Memory B cell (primary cell): ENCODE measurements at places on chromosomes 16 and 17.

GRCh38 chr16:50227120-50227519, 39.2 kb upstream of the ADCY7 start:
- H3K27ac ChIP-seq, result no peak overlapping the region
- no peaks in the 10 kb centered on the region for H3K4me1 ChIP-seq
- peaks cover 27% of the 10 kb centered on the region for H3K36me3 ChIP-seq
- H3K27me3 ChIP-seq, result no peaks in the 10 kb centered on the region

DNA sequence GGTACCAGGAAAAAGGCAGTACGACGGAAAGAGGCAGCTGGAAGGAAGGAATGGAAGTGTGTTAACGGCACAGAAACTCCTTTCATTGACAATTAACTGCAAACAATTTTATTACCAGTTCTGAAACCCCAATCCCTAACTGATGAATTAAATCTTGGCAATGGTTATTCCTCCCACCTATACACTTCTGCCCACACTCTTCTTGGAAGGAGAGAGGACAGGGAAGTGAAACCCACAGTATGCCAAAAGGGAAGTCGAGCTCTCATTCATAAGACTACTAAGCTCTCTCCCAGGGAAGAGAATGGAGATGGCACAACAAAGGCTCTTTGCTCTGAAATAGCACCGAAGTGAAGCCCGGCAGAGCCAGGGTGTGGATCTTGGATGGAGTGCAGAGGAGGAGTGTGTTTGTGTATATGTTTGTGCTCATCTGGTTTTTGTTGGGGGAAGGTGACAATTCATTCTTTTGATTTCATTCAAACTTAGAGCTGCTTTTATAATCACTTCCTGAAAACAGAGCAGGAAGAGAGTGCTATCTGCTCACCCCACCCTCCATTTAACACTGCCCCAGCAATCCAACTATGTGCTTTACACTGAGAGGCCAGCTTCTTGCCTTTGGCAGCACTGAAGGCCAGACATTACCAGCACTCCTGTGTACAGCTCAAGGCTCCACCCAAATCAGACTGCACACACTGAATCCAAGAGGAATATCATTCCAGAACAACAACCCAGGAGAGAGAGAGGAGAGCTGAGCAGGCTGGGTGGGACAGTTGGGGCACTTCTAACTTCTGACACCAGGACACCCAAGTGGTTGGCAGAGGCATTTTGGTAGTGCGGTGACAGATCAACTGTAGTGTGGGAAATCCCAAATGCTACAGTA, 68.7 kb downstream of the HIC1 start:
- H3K27ac ChIP-seq, result peak overlapping the region; percentile 53
- no peak for DNase-seq
- peaks cover 20% of the 10 kb centered on the region for H3K36me3 ChIP-seq
- peak overlapping the region; percentile 39 for H3K4me3 ChIP-seq

DNA sequence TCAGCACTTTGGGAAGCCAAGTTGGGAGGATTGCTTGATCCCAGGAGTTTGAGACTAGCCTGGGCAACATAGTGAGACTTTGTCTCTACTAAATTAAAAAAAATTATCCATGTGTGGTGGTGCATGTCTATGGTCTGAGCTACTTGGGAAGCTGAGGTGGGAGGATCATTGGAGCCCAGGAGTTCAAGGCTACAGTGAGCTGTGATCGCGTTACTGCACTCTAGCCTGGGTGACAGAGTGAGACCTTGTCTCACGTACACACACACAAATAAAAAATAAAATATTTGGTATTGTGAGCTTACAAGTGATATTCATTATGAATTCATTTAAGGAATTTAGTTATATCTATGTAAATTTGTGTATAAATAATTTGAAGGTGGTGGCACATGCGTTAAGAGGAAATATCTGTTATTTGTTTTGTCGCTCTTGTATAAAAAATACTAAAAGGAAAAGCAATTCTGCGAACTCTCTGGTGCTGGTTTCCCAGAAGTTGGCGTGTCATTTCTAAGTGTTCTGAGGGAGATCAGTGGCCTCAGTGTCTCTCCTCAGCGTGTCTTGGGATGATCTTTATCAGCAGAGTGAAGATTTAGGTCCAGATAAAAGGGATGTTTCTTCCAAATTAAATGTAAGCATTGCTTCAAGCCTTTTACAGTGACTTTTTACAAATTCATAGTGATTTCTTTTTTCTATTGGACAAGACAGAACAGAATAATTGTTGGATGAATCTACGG, 187.6 kb downstream of the FTO start:
- no peaks in the 10 kb centered on the region for H3K4me1 ChIP-seq
- no peak for DNase-seq
- peak overlapping the region; percentile 17 for H3K27ac ChIP-seq
- no peaks in the 10 kb centered on the region for H3K27me3 ChIP-seq
- H3K4me3 ChIP-seq, result no peak overlapping the region

DNA sequence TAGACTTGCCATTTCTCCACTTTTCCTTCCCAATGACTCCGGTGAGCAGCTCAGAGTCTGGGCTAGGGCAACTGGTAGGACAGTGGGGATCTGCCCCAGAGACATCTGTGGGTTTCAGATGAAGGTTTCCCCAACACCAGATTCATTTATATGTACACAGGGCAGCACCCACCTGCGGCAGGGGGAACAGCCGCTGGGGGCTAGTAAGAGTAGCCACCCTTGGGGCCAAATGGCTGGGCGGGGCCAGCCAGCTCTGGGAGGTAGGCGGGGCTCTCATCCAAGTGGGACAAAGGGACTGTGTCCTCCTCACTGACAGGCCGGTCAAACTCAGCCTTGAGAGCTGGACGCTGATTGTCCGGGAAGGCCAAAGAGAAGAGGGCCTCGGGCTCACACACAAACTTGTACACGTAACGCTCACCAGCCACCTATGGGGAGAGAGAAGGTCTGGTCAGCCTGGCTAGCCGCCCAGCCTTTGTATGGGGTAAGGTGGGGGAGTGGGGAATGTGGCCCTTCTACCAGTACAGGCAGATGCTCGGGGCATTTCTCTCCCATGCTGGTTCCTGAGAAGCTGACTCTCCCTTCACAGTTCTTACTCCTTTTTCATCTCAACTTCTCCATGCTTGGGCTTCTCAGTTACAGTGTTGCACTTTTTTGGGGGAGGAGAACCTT, 17.7 kb downstream of the ETV4 start:
- peaks cover 19% of the 10 kb centered on the region for H3K36me3 ChIP-seq
- H3K4me1 ChIP-seq, result peaks cover 5% of the 10 kb centered on the region
- no peak for DNase-seq
- H3K27ac ChIP-seq, result no peak overlapping the region
- no peaks in the 10 kb centered on the region for H3K27me3 ChIP-seq

GRCh38 chr17:5812590-5812989, 228.3 kb upstream of the NLRP1 start:
- no peak overlapping the region for H3K4me3 ChIP-seq
- H3K36me3 ChIP-seq, result peaks cover 3% of the 10 kb centered on the region
- H3K27ac ChIP-seq, result no peak overlapping the region

GRCh38 chr16:83660282-83660681, 147.5 kb upstream of the HSBP1 start:
- H3K4me1 ChIP-seq, result no peaks in the 10 kb centered on the region
- no peaks in the 10 kb centered on the region for H3K36me3 ChIP-seq
- H3K27me3 ChIP-seq, result peaks cover 11% of the 10 kb centered on the region
- H3K4me3 ChIP-seq, result no peak overlapping the region

GRCh38 chr16:58500430-58501241, 693 bp downstream of the NDRG4 start:
- no peaks in the 10 kb centered on the region for H3K36me3 ChIP-seq
- peaks cover 16% of the 10 kb centered on the region for H3K27me3 ChIP-seq
- H3K4me1 ChIP-seq, result peaks cover 9% of the 10 kb centered on the region
- no peak for DNase-seq

DNA sequence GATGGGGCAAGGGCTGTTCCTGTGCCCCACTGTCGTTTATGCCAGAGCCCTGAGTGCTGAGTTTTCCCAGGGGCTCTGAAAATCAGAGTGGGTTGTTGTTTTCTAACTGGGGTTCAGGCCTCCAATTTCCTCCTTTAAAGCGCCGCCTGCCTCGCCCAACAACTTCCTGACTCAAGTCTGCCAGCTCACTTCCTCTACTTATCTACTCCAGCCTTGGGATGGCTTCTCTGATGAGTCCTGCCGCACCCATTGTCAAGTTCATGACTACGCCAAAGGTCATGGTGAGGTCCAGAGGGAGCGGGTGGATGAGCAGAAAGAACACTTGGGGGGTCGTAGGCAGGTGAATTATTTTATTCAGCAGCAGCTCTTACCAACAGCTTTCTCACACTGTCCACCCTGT, 104.7 kb downstream of the UTP18 start:
- peaks cover 3% of the 10 kb centered on the region for H3K4me1 ChIP-seq
- no peak overlapping the region for H3K27ac ChIP-seq
- H3K27me3 ChIP-seq, result peaks cover 11% of the 10 kb centered on the region
- no peaks in the 10 kb centered on the region for H3K36me3 ChIP-seq
- H3K4me3 ChIP-seq, result no peak overlapping the region

- peaks cover 7% of the 10 kb centered on the region for H3K27me3 ChIP-seq
- H3K36me3 ChIP-seq, result no peaks in the 10 kb centered on the region
- no peak overlapping the region for H3K4me3 ChIP-seq
- DNase-seq, result no peak
- no peak overlapping the region for H3K27ac ChIP-seq
Measured at GRCh38 chr17:13587487-13588338, 14.0 kb downstream of the HS3ST3A1 start.

DNA sequence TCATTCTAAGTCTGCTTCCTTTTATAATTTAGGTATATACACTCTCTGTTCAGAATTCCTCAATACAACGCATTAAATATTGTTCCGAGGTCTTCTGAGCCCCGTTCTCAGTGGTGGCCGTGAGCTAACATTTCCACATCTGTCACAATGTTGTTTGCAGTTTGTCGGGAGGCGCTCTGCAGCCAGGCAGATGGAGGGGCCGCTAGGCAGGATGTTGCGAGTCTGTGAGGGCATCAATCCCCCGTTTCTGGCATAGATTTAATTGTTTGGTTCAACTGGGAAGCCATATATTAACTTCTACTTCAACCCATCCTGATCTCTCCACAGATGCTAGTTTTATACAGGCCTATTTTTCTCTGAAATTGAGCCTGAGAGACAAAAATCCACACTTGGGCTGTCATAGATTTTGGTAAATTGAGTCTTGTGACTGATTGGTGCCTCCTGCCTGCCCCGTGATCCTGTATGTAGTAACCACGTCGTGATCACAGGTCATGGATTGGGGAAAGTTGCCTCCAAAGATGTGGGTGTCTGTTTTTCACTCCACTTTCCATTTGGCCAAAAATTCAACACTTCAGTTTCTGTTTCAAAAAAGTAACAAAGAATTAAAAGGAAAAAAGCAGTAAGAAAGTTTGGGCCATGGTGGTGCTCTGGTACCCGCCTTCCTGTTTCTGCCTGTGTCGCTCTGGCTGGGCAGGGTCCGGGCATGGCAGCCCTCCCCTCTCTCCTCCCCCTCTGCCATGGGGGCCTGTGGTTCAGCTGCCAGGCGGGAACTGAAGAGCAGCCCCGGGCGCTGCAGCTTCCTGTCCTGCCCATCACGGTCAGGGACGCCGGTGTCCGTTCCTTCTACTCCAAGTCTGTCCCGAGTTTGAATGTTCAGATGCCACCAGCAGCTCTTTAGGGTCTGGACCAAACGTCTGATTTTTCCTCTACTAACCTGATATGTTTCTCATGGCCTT, 41.5 kb downstream of the RPTOR start:
- peaks cover 25% of the 10 kb centered on the region for H3K4me1 ChIP-seq
- H3K36me3 ChIP-seq, result peaks cover 12% of the 10 kb centered on the region

GRCh38 chr16:22763437-22764080, 50.4 kb upstream of the HS3ST2 start:
- H3K27me3 ChIP-seq, result peaks cover 2% of the 10 kb centered on the region
- H3K27ac ChIP-seq, result no peak overlapping the region
- peaks cover 2% of the 10 kb centered on the region for H3K4me1 ChIP-seq
- H3K4me3 ChIP-seq, result no peak overlapping the region

DNA sequence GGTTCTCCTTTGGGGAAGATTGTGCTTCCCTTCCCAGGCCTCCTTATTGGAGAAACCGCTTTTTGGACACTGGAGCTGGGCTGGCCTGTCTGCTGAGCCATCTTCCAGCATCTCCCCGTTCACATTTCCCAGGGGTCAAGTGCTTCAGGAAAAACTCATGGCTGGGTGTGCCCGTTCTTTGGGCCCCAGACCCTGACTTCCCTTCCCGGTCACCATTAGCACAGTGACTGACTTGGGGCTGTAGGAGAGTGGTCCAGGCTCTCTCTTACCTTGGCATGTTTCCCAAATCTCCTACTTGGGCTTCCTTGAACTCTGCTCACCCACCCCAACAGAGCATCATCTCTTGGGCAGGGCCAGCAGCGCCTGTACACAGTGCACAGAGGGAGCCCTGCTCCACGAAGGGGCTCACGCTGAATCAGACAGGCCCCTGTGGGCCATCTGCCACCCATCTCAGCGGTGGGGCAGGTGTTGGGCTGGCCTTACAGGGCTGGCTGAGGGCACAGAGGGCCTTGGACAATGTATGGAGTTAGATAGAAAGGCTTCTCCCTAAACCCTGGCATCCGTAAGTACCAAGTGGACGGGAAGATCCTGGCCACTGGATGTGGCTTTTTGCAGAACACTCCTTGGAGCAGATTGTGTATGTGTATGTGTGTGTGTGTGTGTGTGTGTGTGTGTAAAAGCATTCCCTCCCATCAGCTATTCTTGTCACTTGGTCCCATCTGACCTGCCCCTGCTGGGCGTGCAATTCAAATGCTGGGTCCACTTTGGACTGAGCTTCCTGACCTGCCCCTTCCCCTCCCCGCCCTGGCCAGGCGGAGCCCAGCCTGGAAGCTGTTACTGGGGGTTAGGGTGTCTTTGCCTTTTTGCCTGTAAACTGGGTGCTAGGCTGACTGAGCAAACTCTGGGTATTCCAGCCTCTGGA, 24.9 kb upstream of the CDC42EP4 start:
- DNase-seq, result no peak
- H3K27me3 ChIP-seq, result no peaks in the 10 kb centered on the region
- H3K27ac ChIP-seq, result no peak overlapping the region
- no peak overlapping the region for H3K4me3 ChIP-seq

DNA sequence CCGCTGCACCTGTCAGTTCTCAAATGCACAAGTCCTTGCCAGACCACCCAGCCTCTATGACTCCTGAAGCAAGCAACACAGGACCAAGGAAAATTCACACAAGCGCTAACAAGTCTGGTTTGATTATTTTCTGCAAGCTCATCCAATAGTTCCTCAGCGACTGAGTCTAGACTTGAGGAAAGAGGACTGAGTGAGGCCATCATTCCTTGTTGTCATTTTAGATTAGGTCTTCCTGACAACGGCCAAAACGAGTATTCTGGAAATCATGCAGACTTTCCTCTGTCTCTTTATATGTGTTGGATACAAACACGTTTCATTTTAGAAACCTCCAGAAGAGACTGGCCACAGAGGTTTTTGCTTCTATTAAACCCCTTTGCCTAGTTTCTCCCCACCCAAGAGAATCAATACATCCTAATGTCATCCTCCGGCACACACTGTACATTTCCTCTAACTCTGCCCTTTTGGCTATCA, 561 bp downstream of the CCDC47 start:
- H3K27me3 ChIP-seq, result no peaks in the 10 kb centered on the region
- H3K36me3 ChIP-seq, result peaks cover 5% of the 10 kb centered on the region
- H3K27ac ChIP-seq, result peak overlapping the region; percentile 98

- H3K36me3 ChIP-seq, result no peaks in the 10 kb centered on the region
- H3K27ac ChIP-seq, result no peak overlapping the region
- no peak for DNase-seq
- no peak overlapping the region for H3K4me3 ChIP-seq
- H3K27me3 ChIP-seq, result peaks cover 6% of the 10 kb centered on the region
- H3K4me1 ChIP-seq, result no peaks in the 10 kb centered on the region
Measured at GRCh38 chr16:17780181-17780580, 309.4 kb upstream of the XYLT1 start.

- no peaks in the 10 kb centered on the region for H3K27me3 ChIP-seq
- peaks cover 30% of the 10 kb centered on the region for H3K4me1 ChIP-seq
- no peaks in the 10 kb centered on the region for H3K36me3 ChIP-seq
- H3K4me3 ChIP-seq, result peak overlapping the region; percentile 63
Measured at GRCh38 chr16:85615014-85615851, 2.1 kb downstream of the GSE1 start.
